ENCODE measurements at places on chromosomes 16 and 17. TPM values are rescaled to one million over a fixed set of nuclear protein-coding genes. Genes with fewer than 3 reads are reported as not detected.

NOS2 gene
- polyA plus RNA-seq, result not detected

LGALS9B gene
- not detected for polyA plus RNA-seq

GUCY2D gene
- 0.01 TPM for polyA plus RNA-seq

RAPGEFL1 gene
- polyA plus RNA-seq, result 24.3 TPM

TSPOAP1 gene
- not detected for polyA plus RNA-seq

ADAMTS18 gene
- not detected for polyA plus RNA-seq

GRCh38 chr16:70433458-70434103 is 5.3 kb downstream of the ST3GAL2 start:
- no peak for DNase-seq

DNA sequence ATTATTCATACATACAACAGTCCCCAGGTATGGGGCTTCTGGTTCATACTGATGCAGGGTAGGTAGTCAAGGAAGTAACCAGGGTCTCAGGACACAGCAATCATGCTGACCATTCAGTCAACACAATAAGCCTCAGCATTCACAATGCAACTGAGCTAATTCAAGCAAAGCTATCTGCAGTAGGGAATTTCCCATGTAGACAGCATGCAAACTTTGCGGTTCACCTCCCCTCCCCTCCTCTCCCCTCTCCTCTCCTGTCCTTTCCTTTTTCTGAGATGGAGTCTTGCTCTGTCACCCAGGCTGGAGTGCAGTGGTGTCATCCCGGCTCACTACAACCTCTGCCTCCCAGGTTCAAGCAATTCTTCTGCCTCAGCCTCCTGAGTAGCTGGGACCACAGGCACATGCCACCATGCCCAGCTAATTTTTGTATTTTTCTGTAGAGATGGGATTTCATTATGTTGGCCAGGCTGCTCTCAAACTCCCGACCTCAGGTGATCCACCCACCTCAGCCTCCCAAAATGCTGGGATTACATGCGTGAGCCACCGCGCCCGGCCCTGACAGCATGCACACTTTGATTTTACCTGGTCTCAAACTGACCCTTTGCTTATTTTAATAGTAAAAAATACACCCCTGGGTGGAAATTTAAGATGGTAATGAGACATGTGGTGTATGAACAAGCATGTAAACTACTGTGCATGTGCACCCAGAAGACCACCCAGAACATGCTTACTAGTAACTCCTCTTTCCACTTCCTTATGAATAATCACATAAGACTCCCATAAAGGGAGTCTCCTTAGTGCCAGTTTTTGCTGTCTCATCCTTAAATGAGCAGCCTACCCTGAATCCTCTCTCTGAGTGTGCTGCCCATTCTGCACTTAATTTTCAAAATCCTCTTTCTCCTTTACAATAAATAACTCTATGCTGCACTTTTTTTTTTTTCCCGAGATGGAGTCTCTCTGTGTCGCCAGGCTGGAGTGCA is 9.3 kb upstream of the RNF135 start:
- no peak for DNase-seq

GRCh38 chr17:62870030-62870541 is 62.0 kb upstream of the MARCHF10 start:
- DNase-seq, result peak; percentile 47

- no peak for DNase-seq
These were observed 1.2 kb downstream of the TMEM106A start for GRCh38 chr17:43212641-43213490.

DNA sequence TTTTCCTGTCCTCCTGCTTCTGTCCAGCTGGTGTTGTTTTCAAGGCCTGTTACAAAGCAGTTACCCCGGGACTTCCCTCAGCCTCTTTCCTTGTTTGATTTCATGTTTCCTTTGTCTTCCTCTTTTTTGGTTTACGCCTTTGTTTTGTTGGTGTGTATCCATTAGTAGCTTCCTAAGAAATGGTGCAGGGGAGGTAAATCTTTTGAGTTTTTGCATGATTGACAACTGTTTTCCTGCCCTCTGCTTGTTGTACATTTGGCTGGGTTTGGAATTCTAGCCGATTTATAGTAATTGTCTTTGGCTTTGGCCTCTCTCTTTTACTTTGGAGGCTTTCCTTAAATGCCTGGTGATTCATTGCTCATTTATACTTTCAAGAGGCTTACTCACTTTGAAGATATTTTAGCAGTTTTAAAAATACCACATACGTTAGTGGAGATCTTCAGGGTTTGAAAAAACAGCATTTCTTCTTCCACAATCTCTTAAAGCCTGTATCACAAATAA is 32.8 kb downstream of the DNAH2 start:
- peak; percentile 65 for DNase-seq

- DNase-seq, result no peak
These were observed 7.6 kb upstream of the CNP start for GRCh38 chr17:41959030-41959335.

DNA sequence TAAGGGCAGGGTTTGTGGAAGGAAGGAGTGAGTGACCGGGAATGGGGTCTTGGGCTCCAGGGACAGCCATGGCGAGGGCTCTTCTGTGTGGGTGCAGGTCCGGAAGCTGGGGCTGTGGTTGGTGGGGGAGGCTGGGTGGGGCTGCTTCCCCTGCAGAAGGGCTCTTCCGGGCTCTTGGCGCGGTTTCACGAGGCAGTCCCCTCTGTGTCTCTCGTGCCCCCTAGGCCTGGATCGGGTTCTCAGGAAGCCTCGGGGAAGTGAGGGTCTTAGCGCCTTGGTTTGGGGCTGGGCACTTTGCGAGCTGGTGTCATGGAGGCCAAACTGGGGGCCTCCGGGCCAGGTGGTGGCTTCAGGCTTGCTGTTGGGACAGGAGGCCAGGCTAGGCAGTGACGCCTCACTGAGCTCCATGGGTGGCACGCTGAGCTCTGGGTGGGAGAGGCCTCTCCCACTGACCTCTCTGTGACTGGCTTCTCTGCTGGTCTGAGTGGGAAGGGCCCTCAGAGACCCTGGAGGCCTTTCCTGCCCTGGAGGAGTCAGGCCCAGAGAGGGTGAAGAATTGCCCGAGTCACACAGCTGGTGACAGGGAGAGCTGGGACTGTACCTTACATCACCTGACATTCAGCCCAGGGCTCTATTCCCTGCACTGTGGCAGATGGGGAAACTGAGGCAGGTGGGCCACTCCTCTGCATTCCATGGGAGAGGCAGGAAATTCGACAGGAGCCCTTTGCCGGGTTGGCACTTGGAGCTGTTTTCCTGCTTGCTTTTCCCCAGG is 8.2 kb downstream of the ADCY7 start:
- DNase-seq, result no peak

DNA sequence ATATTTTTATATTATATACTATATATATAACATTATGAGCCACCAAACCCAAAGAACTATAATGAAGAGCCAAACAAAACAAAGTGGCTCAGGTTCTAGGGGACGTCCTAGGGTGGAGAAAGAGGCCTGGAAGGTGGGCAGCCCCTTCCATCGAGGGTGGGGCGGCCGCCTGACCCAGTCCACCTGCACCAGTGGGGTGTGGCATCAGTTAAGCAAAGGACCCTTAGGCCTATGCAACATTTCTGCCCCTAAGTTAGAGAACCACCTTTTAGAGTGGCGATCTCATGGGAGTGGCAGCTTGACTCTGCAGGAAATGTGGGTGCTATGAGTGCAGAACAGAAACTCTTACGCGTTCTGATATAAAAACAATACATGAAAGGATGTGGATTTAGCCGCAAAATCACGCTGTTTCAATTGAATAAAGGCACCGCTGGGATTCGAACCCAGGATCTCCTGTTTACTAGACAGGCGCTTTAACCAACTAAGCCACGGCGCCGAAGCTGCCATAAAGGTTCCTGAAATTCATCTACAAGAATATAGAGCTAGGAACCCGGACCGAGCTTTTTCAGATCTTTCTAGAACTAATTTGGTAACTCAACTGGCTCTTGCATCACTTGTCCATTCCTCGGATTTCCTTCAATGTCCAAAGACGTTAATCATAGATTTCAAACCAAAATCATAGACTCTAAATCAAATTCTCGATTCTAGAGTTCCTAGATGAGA is 15.6 kb upstream of the AURKB start:
- DNase-seq, result peak; percentile 75

GRCh38 chr16:78673884-78674283 is 574.4 kb downstream of the WWOX start:
- DNase-seq, result no peak

Measured in mammary epithelial cell (primary cell).